ENCODE measurements at places on chromosomes 7 and 10. TPM values are rescaled to one million over a fixed set of nuclear protein-coding genes. Genes with fewer than 3 reads are reported as not detected.

ST7 gene
- total RNA-seq = 17.5 TPM

ZNF727 gene
- 6.4 TPM for total RNA-seq

NHLRC2 gene
- total RNA-seq = 8.5 TPM

TRPV5 gene
- not detected for total RNA-seq

POU6F2 gene
- under 0.01 TPM for total RNA-seq

JAKMIP3 gene
- total RNA-seq = under 0.01 TPM

HTR7 gene
- total RNA-seq = 0.77 TPM

NRP1 gene
- 373 TPM for total RNA-seq

SYPL1 gene
- 54.4 TPM for total RNA-seq

FAS gene
- total RNA-seq = 95.8 TPM

DNA sequence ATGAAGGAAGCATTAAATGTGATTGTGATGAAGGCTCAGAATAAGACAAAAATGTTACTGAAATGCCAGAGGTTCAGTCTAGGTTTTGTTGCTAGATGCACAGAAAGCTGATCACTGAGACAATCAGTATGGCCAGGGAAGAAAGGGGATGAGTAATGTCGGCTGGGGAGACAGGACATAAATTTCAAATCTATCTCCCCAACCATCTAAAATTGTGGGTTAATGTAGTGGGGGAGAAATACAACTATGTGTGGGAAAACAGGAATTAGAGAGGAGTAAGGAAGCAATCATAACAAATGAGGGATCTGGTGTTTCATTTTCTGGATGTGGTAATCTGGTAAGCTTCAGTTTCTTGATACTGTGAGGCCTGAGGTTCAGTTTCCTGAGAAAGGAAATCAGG is 1111.0 kb downstream of the XPNPEP1 start:
- no peak for DNase-seq

GRCh38 chr10:69329721-69330178 is 51.5 kb downstream of the HK1 start:
- no peak for DNase-seq

- no peak for DNase-seq
Observed at GRCh38 chr10:19469521-19469920, 346.7 kb upstream of the PLXDC2 start.

GRCh38 chr10:43197834-43198681 is 59.8 kb downstream of the CSGALNACT2 start:
- no peak for DNase-seq

DNA sequence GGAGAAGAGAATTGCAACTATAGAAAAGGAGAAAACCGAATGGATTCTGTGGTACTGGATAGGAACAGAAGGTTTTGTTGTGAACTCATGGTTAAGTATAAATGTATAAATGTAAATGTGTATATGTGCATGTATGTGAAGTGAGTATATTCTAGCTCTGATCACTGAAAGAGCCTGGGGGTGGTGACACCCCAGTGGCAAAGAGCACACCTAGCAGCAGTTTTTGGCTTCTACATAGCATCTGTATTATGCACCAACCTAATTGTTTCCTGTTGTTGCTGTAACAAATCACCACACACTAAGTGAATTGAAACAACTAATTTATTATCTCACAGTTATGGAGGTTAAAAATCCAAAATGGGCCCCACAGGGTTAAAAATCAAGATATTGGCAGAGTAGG is 455.4 kb downstream of the RPS24 start:
- DNase-seq = no peak

GRCh38 chr10:122163174-122164022 is 107.7 kb upstream of the BTBD16 start:
- DNase-seq = peak; percentile 55

DNA sequence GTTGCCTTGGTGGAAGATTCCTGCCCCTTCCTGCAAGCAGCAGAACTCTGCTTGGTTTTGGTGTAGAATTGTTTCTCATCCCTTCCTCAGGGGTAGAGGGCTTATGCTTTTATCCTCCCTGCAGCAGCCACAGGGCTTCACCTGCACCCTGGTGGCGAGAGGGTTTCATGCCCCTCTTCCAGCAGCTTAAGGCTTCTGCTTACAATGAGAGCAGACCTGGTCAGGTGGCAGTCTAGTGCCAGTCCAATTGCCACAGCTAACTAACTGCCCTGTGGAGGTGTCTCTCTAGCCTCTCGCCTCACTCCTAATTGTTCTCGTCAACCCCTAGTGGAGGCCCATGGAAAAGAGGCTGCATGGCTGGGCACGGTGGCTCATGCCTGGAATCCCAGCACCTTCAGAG is 19.3 kb downstream of the ACBD7 start:
- DNase-seq = no peak

GRCh38 chr10:17004801-17005380 is 124.7 kb downstream of the CUBN start:
- no peak for DNase-seq

DNA sequence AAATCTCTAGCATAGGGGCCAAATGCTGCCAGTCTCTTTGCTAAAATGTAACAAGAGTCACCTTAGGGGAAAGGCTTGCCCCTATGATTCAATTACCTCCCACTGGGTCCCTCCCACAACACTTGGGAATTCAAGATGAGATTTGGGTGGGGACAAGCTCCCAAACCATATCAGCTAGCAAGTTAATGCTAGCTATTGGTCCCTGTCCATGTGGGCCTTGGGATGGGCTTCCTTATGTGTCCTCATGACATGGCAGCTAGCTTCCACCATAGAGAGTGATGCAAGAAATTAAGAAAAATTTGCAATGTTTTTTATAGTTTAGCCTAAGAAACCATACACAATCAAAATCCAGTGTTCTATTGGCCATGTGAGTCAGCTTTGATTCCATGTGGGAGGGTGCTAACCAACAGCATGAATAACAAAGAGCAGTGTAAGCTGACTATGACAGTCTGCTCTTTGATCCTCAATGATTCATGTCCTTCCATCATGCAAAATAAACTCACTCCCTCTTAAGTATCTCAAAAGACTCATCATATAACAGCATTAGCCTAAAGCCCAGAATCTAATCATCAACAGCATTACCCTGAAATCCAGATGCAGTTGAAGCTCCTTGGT is 21.7 kb upstream of the ZNF365 start:
- peak; percentile 16 for DNase-seq

GRCh38 chr7:38535073-38535472 is 96.1 kb downstream of the AMPH start:
- DNase-seq = no peak

DNA sequence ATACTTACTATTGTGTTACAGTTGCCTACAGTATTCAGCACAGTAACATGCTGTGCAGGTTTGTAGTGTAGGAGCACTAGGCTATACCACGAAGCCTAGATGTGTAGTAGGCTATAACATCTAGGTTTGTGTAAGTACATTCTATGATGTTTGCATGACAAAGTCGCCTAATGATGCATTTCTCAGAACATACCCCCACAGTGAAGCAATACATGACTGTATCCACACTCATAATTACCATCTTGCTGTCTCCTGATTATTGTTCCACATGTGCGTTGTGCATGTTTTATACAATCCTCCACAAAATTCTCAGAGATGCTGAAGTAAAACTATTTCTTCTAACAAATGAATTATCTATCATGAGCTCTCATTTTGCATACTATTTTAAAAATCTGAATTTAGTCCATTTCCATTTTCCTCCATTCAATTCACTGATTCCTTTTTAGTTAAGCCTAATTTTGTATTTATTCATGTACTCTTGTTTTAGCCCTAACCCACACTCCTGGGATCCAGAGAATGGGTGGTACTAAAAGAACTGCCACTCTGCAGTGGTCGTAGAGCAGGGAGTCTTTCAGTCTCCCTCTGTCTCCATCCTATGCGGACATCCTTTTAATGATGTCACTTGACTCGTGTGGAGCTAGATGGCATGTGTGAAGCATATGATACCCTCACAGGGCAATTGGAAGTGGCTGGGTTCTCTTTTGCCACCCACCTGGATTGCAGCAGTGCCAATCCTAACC is 67.6 kb upstream of the CAV2 start:
- no peak for DNase-seq

- DNase-seq = no peak
Observed at GRCh38 chr10:70509757-70510147, 31.2 kb downstream of the PALD1 start.

GRCh38 chr10:48249004-48249762 is 25.3 kb downstream of the FRMPD2 start:
- DNase-seq = no peak

DNA sequence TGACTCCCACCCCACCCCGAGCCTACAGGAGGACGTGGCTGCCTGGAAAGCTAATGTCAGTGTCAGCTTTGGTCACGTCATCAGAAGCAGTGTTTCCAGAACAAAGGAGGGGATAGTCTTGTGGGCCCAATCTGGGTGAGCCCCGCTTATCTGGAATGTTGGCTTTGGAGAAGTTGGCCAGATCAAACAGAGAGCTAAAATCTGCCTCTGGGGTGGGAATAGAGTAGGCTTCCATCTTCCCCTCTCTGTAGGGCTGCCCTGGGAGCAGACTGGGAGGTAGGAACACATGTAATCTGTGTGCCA is 32.5 kb downstream of the SRRM3 start:
- DNase-seq = no peak

- DNase-seq = no peak
Observed at GRCh38 chr7:103949374-103949773, 40.1 kb downstream of the RELN start.

- no peak for DNase-seq
Observed at GRCh38 chr10:51654918-51655317, 44.5 kb downstream of the CSTF2T start.

Measured in fibroblast of lung (primary cell).